ENCODE measurements at places on chromosomes 2 and 18.
A peak's percentile ranks its signal among the peaks of the same experiment; 100 is the strongest.

GRCh38 chr2:6657855-6658254, 207.9 kb downstream of the CMPK2 start:
- DNase-seq = no peak

DNA sequence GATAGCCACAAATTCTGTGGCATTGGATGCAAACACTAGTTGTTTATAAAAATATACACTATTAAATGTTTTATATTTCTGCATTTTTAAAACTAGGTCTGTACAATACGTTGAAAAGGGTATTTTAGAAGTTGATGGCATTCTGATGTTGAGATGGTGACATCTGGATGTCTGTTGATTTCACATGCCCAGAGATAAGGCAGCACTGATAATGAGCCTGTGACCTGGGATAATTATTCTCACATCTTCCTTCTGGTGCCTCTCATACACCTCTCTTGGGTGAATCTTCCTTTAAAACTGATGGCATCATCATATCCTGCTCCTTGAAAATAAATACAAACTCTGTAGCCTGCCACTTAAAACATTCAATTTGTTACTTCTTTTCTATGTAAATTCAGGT, 208.6 kb downstream of the NYAP2 start:
- DNase-seq = no peak

- peak; percentile 56 for DNase-seq
These were observed 31.1 kb downstream of the HK2 start for GRCh38 chr2:74864728-74865722.

DNA sequence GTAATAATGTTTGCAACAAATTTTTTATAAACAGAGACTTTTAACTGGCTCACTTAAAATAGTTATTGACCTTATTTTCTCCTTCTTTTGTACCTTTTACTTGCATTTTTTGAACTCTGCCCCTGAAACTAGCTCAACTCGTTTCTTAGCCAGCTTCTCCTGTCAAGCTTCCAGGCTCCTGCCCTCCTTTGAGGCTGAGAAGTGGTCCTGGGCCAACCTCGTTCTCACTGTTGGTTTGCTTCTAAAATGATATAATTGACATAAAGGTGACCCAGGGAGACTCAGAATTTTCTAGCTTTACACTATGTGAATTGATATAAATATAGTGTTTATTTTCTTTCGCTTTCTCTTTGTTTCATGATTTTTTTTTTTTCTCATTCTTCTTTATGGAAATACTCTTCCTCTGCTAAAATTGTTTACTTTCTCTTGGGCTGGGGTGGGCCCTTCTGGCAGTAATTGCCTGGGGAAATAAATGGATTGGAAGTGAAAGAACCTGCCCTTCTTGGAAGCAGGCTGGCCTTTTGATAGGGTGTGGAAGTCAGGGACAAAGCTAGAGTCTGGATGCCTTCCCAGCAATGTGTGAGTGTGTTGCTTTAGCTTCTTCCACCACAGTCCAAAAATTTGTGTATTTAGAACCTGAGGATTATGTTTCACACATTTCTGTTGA, 30.7 kb downstream of the GPD2 start:
- peak; percentile 53 for DNase-seq

DNA sequence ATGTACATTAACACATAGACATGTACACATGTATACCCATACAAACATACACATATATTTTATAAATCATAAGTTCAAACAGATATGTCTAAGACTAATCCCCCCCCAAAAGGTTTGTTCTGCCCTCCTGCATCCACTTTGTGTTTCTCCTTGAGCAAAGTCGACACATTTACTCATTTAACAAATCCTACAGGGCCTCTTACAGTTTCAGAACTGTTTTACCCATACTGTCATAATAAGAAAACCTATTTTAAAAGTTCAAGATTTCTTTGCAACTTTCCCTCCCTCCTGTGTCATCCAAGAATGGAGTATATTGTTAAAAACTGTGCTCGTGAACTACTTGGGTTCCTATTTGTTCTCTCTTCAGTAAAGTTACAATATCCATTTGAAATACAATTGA, 166.7 kb downstream of the L3MBTL4 start:
- no peak for DNase-seq

DNA sequence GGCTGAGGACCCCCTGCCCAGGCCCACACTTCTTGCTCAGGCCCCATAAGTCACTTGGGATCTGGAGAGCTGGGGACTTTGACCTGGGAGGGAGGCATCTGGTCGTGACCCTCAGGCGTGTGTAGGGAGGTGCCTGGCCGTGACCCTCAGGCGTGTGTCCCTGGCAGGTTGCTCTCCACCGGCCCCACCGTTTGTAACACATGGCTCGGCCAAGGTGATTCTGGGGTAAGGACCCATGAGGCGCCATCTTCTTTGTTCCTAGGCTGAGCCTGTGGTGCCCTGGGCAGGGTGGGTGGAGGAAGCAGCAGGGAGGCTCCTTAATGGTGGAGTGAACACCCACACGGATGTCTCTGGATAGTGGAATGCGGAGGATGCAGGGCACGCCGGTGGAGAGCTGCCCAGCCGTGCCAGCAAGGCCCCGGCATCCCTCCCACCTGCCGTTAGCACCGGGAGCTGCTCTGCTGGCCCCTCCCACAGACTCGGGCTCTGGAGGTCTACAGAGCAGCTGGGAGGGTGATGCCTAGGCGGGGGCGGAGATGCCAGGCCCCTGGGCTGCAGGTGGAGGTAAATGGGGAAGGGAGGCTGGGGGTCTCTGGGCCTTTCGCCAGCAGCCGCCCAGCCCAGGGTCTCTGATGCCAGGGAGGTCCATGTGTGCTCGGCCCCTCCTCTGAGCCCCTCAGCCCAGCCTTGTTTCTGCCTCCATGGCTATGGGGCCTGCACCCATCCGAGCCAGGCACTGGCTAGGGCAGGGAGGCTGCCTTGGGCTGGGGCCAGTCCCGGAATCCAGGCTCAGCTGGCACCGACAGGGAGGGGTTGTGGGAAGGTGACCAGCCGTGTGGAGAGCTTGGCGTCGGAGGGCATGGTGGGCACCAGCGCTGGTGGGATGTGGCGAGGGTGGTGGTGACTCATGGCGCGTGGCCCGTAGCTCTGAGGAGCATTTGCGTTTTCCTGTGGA, 1.1 kb upstream of the GAL3ST2 start:
- DNase-seq = no peak

DNA sequence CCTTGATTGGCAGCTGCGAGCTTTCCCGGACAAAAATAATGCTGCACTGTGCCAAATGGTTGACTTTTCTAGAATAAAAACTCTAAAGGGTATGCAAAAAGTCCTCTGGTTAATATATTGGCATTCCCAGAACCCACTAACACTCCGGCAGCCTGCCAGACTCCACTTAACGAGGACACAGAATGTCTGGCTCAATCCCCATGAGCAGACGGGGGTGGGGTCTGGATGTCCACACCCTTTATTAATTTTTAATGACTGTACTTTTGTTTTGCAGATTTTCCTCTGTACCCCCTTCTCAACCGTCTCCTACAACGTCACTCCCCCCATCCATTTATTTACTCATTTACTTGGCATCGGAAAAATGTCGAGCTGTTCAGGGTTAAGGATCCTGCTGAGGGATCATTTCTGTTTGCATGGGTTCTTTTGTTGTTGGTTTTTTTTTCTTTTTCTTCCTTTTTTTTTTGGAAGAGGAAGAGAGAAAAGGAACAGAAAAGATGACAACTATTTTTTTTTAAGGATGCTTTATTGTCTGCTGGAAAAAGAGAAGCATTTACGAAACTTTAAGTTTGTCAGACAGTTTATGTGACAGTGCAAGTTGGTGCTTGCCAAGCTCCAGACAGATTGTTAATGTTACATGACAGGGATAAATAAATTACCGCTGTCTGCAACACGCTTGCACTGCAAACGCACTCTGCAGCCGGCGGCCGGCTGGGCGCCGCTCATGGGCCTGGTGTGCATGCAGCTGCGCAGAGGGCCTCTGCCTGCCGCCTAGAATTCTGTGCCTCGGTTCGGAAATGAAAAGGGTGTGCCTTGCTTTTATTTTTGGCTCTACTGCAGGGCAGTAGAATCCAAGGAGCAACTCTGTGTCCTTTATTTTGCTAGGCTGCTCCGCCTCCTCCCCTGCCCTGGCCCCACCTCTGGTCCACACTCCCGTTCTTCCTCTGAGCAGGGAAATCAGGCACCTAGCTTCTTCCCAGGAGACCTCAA, 3.6 kb downstream of the LDLRAD4 start:
- DNase-seq = no peak

- peak; percentile 34 for DNase-seq
These were observed 77.3 kb upstream of the UPP2 start for GRCh38 chr2:158024288-158024898.

DNA sequence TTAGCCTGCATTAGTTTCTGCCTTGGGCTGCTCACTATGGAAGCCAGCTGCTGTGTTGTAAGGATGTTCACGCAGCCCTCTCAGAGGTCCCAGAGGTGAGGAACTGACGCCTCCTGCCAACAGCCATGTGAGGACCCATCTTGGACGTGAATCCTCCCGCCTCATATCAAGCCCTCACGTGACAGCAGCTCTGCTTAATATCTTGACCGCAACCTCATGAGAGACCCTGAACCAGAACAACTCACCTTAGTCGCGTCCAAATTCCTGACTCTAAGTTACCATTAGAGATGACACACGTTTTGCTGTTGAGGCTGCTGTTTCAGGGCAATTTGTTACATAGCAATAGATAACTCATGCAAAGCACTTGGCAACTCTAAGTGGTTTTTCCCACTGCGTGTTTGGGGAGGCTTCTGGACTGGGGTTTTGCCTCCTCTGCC, 97.7 kb downstream of the TMEM17 start:
- no peak for DNase-seq

DNA sequence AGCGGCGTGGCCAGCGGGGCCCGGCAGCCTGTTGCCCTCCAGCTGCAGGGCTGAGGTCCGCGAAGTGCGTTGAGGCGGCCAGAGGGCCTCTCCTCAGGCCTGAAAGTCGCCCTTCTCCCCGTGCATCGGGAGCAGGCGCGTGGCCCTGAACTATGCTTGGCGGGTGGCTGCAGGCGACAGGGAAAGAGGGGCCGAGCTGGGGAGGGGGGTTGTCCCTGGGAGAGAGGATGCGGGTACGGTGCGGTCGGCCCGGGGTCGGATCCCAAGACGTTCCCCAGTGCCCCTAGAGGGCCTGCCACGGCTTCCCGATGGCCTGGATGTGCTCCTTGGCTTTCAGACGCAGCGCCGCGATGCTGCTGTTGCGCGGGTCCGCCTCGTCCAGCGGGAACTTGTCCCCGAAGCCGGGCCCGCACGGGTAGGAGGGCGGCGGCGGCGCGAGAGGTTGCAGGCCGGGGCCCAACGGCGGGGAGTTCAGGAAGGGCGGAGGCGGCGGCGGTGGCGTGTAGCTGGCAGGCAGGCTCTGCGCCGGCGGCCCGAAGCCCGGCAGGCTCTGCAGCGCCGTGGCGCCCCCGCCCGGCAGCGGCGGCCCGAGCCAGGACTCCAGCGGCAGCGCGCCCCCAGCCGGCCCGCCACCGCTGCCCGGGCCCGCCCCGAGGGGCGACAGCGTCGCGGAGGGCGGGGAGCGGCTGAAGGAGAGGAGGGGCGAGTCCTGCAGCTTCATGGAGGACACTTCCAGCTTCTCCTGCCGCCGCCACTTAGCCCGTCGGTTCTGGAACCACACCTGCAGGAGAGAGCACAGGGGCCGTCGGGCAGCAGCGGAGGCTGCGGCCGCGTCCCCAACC, 4.3 kb downstream of the RAX start:
- no peak for DNase-seq

DNA sequence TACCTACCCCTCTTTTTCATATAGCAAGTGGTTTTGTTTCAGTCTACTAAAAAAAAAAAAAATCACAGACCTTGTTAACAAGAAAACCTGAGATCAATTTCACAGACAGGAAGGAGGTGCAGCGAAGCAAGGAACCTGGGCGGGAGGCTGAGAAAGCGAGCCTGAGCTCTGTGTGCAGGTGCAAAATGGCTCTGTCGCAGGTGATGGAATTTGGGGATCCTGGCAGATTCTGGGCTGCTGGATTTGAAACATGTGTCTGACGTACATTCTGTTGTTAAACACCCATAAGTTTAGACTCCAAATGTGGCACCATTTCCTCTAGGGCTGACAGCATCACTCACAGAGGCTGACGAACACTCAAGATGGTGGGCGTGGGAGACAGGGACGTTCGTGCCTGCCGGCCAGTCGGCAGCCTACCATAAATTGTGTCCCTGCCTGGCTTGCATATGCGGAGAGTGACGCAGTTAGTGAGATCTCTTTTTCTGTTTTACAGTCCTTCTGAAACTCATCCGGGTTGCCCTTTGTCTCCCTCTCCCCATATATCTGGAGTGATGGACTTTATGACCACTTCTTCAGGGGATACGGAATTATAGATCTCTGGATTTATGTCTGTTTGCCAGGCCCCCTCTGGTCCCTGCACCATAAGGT, 8.8 kb upstream of the DDX1 start:
- DNase-seq = no peak

Data from SJSA1 (cell line).